Cardiac muscle cell (in vitro differentiated cells and primary cell): ENCODE measurements at places on chromosomes 12 and 14. TPM values are rescaled to one million over a fixed set of nuclear protein-coding genes. Genes with fewer than 3 reads are reported as not detected.
A peak's percentile ranks its signal among the peaks of the same experiment; 100 is the strongest.

ZFHX2 gene
- total RNA-seq: 3.9 and 4.2 TPM in 2 replicates

SSTR1 gene
- not detected in 2 replicates for total RNA-seq

CPM gene
- 1.7 and 2.0 TPM in 2 replicates for total RNA-seq

NKX2-1 gene
- total RNA-seq: not detected in 2 replicates

KRT85 gene
- 0.12 TPM in 1 of 2 replicates, not detected in the other for total RNA-seq

EGLN3 gene
- total RNA-seq: 26.6 and 30.3 TPM in 2 replicates

EMC9 gene
- total RNA-seq: 54.6 and 69.3 TPM in 2 replicates

GRCh38 chr12:93351726-93352125 lies 26.0 kb upstream of the NUDT4 start:
- no peak for DNase-seq

DNA sequence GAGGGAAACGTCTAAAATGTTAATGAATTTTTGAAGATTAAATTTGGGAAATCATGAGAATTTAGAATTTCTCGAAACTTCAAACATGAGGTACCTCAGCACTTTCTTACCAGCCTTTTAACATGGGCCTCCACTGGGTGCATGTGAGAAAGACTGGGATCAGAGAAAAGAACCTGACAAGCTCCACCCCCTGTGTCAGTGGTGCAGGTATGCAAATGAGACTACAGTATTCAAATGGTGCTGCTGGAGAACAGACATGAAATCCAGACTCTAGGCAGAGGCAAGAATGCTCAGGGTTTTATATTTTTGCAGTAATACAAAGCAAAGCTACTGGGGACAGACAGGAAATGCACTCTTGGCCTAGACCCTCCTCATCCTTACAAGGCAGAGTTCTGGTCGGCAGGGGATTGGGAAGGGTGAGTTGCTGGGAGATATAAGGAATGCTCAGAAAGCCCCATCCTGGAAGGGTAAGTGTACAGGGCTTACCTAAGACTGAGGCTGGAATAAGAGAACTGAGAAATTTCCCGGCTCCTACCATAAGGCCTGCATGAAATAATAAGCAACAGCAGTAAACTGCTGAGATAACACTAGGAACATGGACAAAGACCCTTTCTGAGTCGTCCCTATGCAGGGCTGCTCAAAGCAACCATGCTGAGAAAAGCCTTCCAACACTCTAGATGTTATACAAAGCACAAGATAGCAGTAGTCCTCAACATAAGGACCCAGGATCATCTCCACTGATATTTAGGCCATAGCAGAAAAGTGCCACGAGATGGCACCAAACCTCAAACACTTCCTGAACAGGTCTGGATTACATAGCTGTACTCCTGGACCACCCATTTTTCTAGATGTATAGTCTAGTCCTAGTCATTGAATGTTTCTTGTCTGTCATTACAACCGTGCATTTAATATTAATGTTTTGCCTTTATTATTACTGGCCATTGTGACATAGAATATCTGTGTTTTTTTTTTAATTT lies 260.8 kb downstream of the RASSF9 start:
- DNase-seq: peak; percentile 64

DNA sequence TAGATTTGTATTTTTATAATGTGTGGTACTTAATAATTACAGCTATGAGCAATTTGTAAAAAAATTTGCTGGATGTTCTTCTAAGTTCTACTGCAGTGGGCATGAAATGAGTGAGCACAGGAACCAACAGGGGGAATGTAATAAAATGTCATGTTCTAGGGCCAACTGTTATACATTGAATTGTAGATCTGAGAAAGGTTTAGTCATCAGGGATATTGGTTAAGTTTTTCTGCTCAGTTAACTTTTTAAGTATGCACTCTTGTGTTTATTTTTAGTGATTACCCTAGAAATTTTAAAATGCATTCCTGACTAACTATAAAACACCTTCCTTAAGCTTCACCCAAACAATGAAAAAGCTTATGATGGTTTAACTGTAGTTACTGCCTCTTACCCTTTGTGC lies 101.8 kb downstream of the CAND1 start:
- no peak for DNase-seq

GRCh38 chr14:74574706-74575105 lies 37.3 kb downstream of the LTBP2 start:
- no peak for DNase-seq

GRCh38 chr12:112450725-112451124 lies 32.0 kb downstream of the PTPN11 start:
- DNase-seq: no peak

DNA sequence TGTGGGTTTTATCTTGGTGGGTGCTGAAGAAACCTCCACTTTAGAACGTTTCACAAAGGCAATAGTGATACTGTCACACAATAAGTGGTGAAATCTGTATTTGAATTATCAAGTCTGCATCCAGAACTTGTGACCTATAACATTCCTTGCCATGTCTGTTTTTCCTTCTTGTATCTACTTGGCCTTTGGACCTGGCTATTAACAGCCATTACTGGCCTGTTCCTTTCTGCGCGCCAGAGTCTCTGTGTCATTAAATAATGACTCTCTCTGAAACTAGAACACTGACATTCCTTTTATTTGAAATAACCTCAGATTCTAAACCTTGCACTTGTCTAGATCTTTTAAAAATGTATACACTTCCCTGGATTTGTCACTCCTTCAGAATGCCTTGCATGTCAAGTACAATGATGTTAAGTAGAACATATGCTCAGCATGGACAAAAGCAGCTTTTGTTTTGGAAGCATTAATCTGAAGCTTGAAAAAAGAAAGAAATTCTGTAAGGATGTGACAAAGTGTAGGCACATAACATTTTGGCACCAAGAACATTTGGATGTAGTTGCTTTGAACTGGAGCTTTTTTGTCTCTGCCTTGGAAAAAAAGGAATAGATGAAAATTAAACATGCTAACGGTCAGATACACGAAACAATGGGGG lies 95.5 kb upstream of the RPL10L start:
- DNase-seq: no peak

DNA sequence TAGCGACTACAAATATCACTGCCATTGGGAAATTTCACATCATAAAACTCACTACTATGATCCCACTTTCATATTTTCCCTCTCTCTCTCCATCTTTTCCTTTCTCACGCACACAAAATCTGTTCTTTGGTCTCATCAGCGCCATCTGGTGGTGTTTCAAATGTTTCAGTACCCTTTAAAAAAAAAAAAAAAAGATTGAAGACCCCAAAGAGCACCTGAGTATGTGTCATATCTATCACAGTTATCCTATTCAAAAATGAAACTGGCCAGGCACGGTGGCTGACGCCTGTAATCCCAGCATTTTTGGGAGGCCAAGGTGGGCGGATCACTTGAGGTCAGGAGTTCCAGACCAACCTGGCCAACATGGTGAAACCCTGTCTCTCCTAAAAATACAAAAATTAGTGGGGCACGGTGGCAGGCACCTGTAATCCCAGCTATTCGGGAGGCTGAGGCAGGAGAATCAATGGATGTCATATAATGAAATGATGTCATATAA lies 72.4 kb downstream of the TTC9 start:
- DNase-seq: peak; percentile 73

DNA sequence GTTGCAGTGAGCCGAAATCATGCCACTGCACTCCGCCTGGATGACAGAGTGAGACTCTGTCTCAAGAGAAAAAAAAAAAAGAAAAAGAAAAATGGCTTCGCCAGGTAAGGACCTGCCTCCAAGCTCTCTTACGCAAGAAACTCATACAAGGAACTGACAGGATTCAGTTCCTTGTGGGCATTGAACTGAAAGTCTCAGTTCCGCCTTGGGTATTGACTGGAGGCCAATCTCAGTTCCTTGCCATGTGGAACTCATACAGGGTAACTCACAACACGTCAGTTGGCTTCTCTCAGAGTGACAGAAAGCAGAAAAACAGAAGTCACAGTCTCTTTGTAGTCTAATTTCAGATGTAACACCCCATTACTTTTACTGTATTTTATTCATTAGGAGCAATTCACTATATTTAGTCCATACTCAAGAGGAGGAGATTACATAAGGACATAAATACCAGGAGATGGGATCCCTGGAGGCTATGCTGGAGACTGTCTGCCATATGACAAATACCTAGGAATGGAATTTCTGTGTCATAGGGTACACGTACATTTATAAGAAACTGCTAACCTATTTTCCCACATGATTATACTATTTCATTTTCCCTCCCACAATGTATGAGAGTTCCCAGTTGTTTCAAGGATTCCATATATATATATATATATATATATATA lies 11.4 kb upstream of the NOPCHAP1 start:
- DNase-seq: no peak

DNA sequence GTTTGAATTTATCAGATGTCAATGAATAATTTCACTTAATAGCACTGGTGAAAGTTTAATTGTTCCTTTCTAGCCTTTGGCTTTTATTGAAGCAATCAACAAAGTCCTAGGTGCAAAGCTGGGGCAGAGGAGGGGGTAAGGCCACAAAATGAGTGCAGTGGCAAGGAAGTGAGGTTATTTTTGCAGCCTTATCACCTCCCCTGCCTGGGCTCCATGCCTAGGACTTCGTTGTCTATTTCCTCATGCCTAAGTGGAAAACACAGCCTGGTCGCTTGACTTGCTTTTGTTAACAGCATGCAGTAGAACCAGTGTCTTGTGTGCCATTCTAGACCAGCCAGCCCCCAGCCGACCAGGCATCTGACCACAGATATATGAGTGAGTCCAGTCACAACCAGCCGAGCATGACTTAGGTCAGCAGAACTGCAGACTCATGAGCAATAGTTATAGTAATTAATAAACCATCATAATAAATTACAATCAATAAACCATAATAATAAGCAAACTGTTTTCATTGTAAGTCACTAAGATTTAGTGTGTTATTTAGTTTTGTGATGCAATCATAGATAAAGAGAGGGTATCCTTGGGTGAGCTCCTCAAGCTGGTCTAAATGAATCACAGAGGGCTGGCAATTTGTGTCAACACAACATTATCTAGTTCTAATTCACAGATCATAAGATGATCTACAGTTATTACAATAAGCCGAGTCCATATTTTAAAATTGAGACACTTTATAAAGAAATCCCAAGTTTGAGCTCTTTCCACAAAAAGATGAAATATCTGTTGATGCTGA lies 156.8 kb downstream of the GLT1D1 start:
- no peak for DNase-seq

DNA sequence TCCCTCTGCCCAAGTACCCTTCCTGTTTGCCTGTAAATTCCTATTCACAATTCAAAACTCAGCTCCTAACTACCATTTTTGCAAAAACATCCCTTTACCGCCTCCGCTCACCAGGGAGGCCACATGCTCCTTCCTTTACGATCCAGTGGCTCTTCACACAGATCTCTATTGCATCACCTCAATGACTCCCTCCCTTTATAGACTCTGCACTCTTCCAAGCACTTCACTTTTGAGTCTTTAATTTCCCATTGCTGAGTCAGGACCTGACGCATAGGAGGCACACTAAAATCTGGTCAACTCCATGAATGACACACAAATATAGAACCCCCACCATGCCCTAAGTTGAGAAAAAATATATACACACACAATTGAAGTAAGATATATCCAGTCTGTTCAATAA lies 45.9 kb downstream of the PPP1R13B start:
- no peak for DNase-seq

GRCh38 chr12:57782243-57782607 lies 362 bp upstream of the TSFM start:
- no peak for DNase-seq

GRCh38 chr12:94513527-94513926 lies 53.9 kb upstream of the CEP83 start:
- DNase-seq: no peak

DNA sequence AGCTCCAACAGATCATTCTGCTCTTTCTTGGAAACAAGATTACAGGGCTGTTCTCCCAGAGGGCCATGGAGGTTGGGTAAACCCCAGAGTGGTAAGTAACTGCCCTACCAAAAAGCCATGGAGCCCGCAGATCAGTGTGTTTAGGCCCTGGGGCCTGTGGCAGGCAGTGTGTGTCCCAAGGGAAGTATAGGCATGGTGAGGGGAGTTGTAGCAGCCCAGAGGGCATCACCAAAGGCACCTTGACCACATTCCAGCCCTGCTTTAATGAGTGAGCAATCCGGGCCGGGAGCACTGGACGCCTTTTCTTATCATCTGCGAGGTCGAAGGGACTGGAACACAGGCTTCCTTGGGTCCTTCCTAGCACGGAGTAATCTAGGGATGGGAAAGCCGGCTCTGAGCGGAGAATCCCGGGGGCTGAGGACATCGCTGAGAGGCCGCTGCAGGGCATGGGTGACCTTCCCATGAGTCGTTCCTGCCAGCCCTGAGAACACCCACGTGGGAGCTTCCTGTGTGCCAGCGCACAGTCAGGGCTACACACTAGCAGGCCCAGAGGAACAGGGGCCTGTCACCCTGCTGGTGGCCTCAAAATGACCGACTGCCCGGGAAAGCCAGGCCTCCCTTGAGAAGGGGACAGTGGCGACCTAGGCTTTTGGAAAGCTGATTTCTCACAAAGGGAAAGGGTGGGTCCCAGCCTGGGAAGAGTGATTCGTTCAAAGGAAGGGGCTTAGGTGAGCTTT lies 91.3 kb downstream of the NINJ2 start:
- no peak for DNase-seq

GRCh38 chr12:27979145-27979544 lies 6.6 kb upstream of the PTHLH start:
- DNase-seq: no peak

DNA sequence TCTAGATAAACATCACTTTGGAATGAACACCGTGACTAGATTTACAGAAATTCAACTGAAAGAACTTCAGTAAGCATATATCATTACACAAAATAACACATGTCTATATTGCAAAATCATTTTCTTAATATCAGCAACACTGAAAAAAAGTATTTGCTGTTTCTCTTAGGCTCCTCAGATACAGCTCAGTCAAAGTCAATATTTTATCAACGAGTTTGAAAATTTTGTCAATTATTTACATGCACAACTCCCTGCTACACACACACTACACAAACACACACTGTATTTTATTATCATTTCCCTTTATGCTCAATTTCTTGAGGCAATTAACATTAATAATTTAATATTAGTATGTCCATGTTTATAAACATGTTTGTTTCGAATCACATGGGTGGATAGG lies 3.8 kb downstream of the PZP start:
- no peak for DNase-seq

GRCh38 chr12:57386187-57386720 lies 44.6 kb downstream of the R3HDM2 start:
- DNase-seq: no peak

GRCh38 chr14:57576498-57576897 lies 82.8 kb upstream of the CCDC198 start:
- no peak for DNase-seq

DNA sequence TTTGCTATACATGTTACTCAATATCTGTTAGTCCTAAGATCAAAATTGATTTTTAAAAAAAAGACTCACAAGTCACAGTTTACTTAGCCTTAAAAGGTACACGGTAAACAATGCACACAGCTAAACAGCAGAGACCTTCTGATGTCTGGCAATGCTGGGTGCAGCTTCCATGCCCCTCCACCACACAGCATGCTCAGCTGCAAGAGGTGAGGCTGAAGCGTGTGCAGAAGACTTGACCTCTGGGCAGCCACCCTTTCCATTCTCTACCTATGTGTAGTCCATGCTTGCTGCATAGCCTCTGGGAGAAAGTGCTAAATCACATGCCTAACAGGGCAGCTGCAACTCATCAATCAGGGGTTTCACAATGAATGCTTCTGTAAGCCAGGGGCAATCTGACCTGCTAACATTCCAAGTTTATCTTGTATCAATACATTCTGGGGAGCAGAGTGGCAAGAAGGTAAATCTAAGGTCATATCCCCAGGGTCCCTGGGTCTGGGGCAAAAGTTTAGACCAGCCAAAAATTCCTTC lies 44.5 kb upstream of the AMN1 start:
- peak; percentile 77 for DNase-seq
